SK-N-SH treated with all-trans-retinoic acid at 6 μM for 48 hours (cell line): ENCODE measurements at places on chromosomes 2 and 18.
A peak's percentile ranks its signal among the peaks of the same experiment; 100 is the strongest.

DNA sequence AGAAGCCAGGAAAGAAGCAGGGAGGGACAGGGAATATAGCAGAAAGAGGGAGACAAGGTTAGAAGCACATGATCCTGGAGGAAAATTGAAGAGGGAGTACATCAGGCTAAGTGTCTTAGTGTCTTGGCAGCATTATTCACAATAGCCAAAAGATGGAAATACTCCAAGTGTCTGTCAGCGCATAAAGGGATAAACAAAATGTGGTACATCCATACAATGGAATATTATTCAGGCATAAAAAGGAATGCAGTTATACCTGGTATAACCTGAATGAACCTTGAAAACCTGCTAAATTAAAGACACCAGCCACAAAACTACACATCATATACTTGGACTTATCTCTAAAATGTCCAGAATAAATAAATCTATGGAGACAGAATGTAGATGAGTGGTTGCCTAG is 219.1 kb upstream of the PID1 start:
- ATAC-seq: no peak

DNA sequence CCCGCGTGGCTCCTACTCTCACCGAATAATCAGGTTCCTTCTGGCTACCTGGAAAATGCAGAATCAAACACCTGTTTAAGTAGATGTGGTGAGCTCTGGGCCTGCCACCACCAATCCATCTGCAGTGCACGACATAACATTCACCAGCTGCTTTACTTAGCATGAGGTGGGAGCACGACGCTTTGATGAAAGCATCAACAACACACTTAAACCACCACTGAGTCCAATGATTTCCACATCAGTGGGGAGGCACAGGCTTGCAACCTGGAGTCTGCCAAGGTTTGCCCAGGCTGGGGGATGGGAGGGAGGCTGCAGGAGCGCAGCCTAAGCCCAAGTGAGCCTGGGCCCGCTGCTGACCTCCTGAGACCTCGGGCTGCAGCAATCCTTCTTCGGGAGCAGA is 415.5 kb downstream of the MEIS1 start:
- ATAC-seq: no peak

- ATAC-seq: no peak
These were observed 104.9 kb downstream of the ANKRD44 start for GRCh38 chr2:197205585-197206215.

DNA sequence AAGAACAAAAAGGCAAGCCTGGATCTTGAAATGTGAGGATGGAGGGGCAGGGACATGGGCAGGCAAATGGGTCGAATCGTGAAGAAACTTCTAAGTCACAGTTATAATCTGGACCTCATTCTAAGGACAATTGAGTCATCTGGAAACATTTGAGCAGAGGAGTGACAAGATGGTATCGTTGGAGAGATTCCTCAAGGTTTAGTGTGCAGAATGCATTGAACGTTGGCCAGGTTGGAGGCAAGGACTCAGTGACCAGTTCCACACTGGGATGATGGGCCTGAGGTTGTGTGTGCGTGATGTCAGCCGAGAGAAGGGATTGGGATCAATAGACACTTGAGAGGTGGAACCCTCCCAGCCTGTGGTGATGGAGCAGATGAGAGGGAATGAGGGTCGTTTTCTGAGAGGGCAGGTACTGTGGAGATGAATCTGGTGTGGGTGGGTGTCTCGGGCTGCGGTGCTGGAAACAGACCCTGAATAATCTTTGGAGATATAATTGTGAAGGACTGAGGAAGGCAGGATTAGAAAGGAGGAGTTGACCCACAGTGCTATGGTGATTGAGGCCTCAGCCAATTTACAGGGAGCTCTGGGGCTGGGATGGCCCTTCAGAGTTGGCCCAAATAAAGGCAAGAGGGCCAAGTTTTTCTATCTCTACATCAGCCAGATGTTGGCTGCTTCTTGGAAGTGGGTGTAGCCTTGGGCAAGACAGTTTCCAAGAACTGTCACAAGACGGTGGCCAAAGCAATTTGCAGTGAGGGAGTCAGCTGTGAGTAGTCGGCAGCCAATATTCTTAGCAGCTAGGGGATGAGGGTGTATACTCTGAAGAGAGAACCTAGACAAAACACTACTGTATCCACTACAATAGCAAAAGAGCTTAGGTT is 5.8 kb upstream of the ZNF532 start:
- ATAC-seq: no peak

DNA sequence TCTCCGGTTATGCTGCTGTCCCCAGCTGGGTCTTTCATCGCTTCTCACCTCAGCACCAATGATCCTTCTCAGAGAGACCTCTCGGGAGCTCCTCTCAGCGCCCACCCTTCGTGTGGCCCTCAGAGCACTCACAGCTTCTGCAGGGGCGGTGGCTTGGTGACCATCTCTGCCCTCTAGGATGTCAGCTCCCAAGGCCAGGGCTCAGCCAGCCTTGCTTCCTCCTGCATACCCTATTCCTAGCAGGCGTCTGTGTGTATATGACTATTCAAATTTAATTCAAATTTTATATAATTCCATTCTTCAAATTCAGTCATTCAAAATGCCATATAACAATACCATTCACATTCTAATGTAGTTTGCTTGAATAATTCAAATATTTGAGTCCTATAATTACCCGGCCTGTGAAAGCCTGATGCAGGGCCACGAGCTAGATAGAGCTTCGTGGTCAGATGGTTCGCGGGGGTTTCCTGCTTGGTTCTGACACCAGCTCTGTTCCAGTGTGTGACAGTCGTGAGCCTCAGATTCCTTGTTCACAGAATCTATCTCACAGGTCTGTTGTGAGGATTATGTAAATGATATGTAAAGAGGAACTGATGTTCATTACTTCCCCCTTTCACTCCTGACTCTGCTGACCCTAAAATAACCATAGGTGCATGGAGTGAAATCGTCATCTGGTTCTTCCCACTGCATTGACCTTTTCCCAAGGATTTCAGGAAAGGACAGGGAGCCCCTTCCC is 94.0 kb upstream of the CNGA3 start:
- no peak for ATAC-seq

- no peak for ATAC-seq
These were observed 652.5 kb downstream of the KCNJ3 start for GRCh38 chr2:155350783-155351580.

GRCh38 chr2:241768251-241768711 is 8.3 kb upstream of the GAL3ST2 start:
- no peak for ATAC-seq

DNA sequence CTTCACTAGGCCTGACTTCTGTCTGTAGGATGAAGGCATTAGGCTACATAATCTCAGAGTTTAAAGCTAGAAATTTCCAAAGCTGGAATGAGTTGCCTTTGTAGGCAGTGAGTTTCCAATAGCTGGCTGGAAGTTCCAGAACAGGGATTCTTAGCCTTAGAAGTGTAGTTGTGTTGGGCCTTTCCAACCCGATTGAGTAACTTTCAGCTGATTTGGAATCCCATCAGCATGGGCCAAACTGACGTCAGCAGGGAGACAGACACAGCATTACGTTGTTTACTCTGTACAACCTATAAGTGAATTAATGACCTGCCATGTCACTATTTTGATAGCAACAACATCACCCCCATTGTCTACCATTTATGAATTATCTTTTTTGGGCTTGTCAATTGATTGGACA is 56.9 kb downstream of the SETBP1 start:
- no peak for ATAC-seq

- ATAC-seq: no peak
These were observed 7.7 kb upstream of the CDC42EP3 start for GRCh38 chr2:37679072-37679695.

GRCh38 chr2:19442731-19443130 is 84.3 kb upstream of the OSR1 start:
- ATAC-seq: no peak

DNA sequence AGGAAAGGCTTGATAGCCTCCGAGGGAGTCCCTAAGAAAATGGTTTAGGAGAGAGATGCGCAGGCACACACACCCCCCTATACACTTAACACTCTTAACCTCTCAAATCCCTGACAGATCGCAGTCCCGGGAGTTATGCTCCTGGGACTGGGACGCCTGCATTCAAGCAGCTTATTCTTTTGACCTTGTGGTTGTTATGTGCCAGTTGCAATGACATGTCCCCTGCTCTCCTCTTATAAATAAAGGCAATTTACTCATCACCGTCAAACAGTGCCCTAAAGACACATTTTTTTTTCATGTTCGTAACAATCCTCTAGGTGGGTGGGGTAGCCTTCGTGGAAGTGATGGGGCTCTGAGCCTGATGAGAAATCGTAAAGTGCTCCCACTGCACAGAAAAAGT is 162.2 kb downstream of the LRRC30 start:
- no peak for ATAC-seq

GRCh38 chr2:11325961-11326676 is 18.3 kb downstream of the ROCK2 start:
- no peak for ATAC-seq

GRCh38 chr18:46048641-46049040 is 23.4 kb downstream of the PSTPIP2 start:
- no peak for ATAC-seq

DNA sequence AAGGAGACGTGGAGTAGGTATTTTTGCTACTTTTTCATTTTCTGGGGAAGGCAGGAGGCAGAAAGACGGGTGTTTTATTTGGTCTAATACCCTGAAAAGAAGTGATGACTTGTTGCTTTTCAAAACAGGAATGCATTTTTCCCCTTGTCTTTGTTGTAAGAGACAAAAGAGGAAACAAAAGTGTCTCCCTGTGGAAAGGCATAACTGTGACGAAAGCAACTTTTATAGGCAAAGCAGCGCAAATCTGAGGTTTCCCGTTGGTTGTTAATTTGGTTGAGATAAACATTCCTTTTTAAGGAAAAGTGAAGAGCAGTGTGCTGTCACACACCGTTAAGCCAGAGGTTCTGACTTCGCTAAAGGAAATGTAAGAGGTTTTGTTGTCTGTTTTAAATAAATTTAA is 3.4 kb downstream of the FZD7 start:
- no peak for ATAC-seq

DNA sequence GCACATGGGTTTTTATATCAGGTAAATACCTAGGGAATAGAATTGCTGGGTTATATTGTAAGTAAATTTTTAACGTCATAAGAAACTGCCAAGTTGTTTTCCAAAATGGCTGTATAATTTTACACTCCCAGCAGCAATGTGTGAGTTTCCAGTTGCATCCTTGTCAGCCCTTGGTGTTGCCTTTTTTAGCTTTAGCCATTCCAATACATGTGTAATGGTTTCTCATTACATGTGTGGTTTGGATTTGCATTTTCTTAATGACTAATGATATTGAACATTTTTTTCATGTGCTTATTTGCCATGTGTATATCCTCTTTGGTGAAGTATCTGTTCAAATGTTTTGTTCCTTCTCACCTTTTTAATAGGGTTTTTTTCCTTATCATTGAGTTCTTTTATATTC is 70.8 kb downstream of the ABI2 start:
- ATAC-seq: no peak

DNA sequence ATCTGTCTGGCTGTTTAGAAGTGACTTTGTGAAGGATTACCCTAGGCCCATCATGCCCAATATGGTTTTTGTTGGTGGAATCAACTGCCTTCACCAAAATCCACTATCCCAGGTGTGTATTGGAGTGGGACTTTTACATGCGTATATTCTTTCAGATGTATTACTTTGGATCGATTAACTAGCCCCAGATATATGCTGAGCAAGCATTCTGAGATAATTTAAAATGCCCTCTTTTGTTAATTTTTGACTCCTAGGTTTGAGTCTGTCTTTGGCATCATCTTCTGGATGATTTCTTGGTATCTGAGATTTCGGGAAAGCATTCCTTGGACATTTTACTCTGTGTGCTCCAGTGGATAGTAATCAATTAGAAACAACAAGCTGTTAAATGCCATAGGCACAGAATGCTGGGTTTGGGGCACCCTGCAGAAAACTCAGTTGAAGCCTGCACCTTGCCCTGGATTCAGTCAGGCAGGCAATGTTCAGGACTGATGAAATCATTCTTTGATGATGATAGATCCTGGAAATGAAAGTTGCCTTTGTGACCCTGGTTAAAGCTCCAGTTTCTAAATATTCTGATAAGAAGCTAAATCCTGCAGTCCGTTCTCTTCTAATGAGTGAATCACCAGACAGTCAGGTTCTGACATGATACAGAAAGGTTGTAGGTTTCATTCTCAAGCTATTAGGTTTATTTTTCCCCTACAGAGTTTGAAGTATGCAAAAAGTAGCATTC is 1.1 kb downstream of the UGT1A1 start:
- no peak for ATAC-seq

- peak; percentile 66 for ATAC-seq
These were observed 548 bp upstream of the FBLN7 start for GRCh38 chr2:112137516-112138158.

DNA sequence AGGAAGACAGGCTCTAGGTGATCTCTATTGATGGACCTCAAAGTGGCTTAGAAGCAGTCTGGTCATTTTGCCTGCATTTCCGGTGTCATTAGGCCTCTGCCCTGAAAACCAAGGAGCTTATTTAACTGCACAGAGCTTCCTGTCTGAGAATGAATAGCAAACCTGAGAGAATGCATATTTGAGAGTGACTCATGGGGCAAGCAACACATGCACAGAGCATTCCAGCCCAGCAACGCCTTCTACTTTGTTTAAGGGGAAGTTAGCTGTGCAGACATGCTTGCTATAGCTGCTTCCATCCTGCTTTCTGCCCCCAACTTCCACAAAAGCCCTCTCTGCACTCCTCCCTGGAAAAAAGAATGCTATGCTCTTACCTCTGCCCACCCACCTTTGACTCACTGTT is 232.8 kb downstream of the GRB14 start:
- ATAC-seq: peak; percentile 100

GRCh38 chr2:187769437-187769836 is 215.2 kb upstream of the TFPI start:
- ATAC-seq: peak; percentile 53

GRCh38 chr2:176865336-176865735 is 347.3 kb upstream of the HNRNPA3 start:
- ATAC-seq: no peak

GRCh38 chr2:79935771-79936657 is 368.5 kb downstream of the LRRTM1 start:
- ATAC-seq: peak; percentile 97

- ATAC-seq: peak; percentile 52
These were observed 99.5 kb downstream of the TCF4 start for GRCh38 chr18:55488473-55488872.

- no peak for ATAC-seq
These were observed 49.0 kb downstream of the PPP4R1 start for GRCh38 chr18:9565407-9565806.

DNA sequence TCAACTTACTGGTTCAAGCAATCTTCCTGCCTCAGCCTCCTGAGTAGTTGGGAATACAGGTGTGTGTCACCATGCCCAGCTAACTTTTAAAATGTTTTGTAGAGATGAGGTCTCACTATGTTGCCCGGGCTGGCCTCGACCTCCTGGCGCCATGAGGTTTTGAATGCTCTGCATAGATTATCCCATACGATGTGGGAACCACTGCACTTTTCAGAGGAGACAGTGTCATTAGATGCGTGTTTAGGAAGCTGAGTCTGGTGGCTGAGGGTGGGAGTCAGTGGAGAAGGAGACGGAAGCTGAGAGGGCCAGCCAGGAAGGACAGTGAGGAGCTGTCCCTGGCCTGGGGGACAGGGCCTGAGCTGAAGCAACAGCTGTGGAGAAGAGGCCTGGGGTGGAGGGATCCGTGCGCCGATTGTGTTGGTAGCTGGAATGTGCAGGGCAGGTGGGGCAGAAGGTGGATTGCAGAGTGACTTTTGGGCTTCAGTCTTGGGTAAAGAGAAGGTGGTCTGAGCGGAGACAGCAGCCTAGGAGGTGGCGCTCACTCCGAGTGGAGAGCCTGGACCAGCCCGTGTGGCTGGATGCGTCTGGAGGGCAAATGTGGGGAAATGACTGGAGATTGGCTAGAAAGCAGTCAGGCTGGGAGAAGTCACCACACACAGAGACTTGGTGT is 68.0 kb downstream of the LDLRAD4 start:
- ATAC-seq: no peak

- no peak for ATAC-seq
These were observed 84.0 kb upstream of the TMEFF2 start for GRCh38 chr2:192278701-192279100.
